Brain pericyte (primary cell): ENCODE measurements at places on chromosomes 4 and X.

- no peak for DNase-seq
These were observed 130.8 kb upstream of the FRG1 start for GRCh38 chr4:189809839-189810238.

DNA sequence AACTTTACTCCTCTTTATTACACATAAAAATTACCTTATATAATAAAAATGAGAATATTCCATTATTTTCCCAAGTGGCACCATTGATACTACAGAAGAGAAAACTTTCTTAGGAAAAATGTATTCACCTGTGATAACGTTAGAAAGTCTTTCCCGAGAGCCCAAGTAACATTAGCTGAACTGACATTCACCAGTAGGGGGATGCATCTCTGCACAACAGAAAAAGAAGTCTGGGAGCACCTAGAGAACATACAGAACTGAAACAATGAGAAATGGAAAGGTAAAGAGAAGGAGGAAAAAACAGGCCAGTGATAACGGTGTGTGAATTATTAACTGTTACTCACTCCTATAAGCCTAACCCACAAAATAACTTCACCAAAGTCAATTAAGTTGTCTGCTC lies 423.3 kb downstream of the CENPC start:
- DNase-seq = no peak

DNA sequence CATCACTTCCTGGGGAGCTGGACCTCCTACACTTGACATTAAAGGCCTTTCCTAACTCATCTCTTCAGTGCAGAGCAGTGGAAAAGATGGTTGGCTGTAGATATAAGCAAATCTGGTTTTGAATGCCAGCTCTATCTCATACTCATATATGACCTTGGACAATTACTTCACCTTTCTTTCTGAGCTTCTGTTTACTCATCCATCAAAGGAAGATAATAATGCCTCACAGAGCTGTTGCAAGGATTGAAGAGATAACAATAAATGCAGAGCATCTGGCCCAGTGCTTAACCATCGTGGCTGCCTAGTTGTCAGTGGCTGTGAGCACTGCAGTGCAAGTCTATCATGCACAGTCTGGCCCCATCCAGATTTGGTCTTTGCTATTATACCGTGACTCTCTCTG lies 148.1 kb upstream of the EOLA2 start:
- DNase-seq = no peak

DNA sequence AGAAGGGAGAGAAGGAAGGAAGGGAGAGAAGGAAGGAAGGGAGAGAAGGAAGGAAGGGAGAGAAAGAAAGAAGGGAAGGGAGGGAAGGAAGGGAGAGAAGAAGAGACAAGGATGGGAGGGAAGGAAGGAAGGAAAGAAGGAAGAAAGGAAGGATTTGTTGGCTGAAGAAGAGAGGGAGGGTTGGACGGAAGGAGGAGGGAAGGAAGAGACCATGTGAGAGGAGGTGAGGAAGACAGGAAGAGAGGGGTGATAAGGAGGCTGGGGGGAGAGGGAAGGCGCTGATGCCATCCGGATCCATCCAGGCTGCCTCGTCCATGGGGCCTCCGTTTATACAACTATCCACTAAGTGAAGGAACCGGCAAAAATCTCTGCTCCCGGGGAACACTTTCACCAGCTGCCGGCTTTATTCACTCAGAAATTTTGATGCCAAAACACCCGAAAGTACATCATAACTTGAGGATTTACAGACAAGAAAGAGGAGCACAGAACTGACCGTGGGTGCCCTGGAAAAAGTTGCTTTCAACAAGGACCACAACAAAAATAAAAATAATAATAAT lies 14.9 kb downstream of the DHRSX start:
- DNase-seq = no peak

DNA sequence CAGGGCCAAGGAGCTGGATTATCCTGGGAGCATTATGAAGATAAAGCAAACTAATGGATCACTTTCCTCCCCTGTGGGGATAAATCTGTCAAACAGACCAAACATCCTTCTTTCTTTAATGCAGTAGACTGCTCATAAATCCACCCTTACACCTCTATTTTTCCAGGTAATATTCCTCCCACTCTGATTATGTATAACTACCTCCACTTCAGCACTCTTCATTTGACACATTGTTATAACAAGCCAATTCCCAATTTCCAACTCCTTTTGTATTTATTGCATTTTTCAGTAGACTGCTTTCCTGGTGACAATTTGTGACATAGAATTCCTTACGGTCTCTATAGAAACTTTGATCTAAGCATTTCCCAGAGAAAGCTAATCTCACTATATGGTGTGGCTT lies 115.0 kb upstream of the PRKG2 start:
- no peak for DNase-seq

DNA sequence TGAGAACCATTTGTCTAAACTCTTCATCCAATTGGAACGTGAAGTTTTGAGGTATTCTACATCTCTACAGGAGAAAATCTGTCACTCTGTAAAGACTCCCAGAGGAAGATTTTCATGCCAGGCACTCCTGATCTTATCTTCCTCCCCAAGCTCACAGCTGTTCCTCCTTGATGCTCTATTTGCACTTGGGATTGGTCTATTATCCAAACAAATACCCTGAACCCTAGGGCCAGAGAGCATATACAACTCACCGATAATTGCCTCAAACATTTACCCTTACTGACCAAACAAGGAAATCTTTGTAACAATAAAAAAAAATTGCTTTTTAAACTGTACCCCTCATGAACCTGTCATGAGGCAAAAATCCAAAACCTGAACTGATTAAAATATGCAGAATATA lies 372.7 kb downstream of the SH2D1A start:
- DNase-seq = no peak

DNA sequence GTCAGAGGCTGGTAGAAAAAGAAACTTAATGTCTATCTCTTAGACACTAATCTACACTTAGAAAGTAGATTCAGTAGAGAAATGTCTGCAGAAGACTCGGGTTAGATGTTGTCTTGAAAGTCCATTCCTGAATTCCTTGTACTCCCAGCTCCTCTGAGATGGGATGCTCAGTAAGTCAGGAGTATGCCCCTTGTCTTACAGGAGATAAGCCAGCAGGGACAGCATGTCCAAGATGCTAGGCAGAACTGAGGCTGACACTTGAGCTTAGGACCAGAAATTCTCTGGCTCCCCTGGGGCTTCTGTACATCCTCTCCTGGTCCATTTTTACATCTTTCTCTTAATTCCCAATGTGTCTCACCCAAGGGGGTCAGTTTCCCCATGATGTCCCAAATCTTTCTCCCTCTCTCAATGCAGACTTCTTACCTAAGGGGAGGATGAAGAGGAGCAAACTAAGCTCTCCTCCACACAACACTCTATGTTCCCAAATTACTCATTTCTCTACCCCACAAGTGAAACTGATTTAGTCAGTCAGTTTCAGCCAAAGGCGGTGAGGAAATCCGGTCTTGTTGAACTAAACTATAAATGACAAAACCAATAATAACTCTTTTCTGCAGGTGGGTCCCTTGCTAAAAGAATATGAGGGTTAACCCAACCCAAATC lies 558.2 kb upstream of the DIPK2B start:
- no peak for DNase-seq

GRCh38 chrX:40199704-40200103 lies 101.9 kb upstream of the BCOR start:
- no peak for DNase-seq

- no peak for DNase-seq
These were observed 141.0 kb downstream of the NSUN7 start for GRCh38 chr4:40890764-40891163.

GRCh38 chr4:6419452-6420028 lies 52.9 kb downstream of the PPP2R2C start:
- DNase-seq = no peak

DNA sequence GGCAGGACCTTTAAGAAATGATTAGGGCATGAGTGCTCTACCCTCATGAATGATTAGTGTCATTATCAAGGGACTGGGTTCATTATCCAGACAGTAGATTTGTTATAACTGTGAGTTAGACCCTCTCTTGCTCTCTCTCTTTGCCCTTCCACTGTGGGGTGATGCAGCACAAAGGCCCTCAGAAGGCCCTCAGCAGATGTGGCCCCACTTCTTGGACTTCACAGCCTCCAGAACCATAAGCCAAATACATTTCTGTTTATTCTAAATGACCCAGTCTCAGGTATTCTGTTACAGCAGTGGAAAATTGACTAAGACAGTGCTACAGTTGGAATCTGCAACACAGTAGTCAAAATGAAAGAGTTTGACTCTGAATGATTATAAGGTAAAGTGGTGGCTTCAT lies 17.2 kb upstream of the PDLIM5 start:
- no peak for DNase-seq
